ENCODE measurements at places on chromosomes 3 and 15.

GRCh38 chr3:60215946-60216345 lies 1035.3 kb downstream of the FHIT start:
- DNase-seq: no peak

DNA sequence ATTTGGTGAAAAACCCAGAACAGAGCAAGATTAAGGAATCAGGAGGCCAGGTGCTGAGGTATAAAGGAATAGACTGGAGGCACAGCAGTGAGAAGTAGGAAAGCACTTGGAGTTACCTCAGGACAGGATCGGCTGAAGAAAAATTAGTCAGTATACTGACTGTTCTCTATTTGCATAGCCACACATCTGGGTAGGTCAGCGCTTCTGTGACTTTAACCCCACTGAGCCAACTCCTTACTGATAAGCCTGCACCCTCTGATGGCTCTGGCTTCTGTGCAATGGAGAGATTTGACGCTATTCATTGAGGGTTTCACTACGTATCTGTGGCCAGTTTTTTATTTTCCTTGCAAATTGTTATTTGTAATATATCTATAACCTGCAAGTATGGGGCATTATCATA lies 22.3 kb downstream of the MECOM start:
- no peak for DNase-seq

DNA sequence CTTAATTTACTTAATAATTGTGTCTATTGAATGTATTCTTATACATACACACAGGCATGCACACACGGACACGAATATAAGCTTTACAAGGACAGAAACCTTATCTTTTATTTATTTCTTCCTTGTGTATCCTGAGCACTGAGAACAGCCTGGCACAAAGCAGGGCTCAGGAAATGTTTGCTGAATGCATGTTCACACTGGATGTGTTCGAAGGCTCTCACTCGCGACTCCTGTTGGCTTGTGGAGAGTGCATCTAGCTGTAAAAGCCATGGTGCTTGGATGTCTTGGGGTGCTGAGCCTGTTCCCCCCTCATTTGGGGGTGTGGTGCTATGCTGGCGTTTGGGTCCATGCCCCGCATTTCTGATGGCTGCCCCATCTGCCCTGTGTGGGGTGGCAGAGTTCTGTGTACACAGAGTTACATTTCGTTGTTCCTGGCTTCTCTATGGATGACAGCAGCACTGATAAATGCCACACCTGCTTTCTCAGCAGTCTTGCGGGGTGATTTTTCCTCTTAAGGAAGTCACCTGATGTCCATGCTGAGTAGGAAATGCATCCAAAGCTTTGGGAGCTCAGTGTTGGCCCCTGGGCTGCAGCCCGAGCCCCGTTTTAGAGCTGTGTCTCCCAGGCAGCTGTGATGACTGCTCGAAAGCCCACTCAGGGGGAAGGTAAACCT lies 148.5 kb downstream of the IGF1R start:
- no peak for DNase-seq

- DNase-seq: no peak
Measured at GRCh38 chr15:92667970-92668485, 12.5 kb upstream of the FAM174B start.

DNA sequence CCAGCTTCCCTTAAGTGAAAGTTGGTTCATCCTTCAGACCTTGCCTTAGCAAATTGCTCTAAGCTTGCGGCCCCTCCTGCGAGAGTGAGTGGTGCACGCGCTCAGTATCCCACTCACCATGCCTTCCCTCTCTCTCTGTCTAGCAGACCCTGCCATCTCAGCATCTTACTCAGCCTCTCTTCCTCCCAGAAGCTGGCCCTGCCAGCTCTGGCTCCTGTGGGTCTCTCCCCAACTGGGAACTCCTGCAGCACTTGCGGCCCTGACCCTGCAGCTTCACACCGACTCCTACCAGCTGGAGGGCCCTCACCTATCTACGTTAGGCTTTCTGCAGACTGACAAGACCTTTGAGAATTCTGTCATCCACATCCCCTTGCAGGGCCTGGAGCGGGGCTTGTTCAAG lies 286.1 kb upstream of the TLE3 start:
- no peak for DNase-seq

- no peak for DNase-seq
Measured at GRCh38 chr3:188240189-188240981, 86.4 kb downstream of the LPP start.

DNA sequence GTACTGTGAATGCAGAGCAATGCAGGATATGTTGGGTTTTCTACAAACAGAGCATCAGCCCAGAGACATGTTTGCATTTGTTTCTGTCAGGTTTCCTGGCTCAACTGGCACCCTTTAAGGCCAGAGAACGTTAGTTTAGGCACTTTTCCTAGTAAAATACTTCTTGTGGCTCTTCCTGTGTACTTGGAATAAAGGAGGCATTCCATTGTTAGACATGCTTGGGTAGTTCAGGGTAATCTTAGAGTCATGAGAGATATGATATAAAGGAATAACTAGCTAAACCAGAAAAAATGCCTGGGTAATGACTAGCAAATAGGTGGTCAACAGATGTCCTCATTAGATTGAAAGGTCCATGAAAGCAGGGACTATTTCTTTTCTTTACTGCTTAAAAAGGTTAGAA lies 60.4 kb upstream of the RBM5 start:
- DNase-seq: no peak

DNA sequence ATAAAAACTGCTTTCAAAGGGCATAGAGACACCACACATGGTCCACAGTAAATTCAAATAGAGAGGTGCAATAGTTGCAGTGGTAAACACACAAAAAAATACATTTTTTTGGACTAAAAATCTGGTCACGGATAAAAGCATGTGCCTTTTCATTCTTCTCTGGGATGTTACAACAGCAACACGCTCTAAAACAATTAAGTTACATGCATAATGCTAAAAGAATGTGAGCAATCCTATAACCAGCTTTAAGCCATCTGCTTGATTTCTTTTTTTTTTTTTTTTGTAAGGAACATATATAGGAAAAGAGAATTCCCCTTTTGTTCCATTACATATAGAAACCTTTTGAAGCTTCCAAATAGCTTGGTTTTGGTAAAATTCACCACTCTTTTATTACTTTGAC lies 20.0 kb downstream of the WNT5A start:
- no peak for DNase-seq

DNA sequence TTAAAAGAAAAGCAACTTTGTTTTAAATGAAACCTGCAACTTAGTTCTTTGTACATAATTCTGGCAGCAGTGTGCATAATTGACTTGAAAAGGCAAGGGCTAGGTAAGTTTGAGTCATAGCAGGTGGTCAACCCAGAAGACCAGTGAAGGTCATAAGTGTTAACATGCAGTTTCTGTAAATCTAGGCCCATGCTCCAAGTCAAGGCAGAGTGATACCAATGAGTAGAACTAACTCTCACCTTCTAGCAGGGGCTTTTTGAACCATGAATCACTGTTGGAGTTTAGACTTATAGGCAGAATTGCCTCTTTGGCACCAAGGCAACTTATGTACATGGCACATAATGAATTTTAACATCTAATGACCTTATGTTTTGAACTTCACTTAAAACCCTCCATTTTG lies 29.5 kb upstream of the IL20RB start:
- DNase-seq: no peak

DNA sequence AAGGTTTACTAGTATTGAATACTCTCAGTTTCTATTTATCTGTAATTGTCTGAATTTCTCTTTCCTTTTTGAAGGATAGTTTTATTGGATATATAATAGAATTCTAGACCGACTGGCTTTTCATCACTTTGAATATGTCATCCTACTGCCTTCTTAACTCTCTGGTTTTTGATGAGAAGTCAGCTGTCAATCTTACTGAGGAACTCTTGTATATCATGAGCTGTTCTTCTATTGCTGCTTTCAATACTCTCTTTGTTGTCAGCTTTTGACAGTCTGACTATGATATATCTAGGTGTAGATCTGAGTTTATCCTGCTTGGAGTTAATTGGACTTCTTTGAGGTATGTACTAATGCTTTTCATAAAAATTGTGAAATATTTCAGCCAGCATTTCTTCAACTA lies 333.8 kb downstream of the PLCL2 start:
- DNase-seq: no peak

Measured in T-helper 17 cell (primary cell).